NCI-H1436 (cell line): ENCODE measurements at places on chromosomes 11 and 22.

DNA sequence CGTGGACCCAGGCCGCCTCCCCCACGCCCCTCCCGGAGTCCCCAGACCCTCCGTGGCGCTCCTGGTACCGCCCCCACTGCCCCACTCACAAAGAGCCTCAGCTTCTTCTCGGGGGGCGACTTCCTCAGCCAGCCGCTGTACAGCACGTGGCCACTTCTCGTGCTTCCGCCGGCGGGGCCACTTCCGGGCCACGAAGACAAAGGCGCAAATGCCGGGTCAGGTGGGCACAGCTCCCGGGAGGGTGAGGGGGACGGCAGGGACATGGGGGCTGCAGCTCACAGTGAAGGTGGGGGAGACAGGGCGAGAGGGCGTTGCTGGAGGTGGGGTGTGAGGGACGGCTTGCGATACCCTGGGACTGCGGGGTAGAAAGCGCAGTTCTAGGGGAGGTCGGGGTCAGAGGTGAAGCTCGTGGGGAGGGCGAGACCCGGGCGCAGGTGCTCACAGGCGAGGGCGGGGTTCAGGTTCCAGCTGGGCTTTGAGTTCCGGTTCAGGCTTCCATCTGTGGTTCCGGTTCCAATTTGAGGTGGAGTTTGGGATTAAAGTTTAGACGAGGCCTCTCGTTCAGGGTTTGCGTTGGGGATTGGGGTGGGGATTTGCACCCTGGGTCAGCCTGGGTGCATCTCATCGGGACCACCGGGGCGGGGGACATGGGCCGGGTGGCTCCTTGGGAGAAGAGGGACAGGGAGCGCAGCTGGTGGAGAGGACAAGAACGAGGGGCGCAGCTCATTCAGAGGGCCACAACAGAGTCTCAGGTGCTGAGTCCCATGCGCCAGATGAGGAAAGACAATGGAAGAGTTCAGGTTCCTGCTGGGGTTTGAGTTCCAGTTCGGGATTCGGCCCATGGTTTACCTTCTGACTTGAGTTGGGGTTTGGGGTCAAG, at the start of gene GAB4:
Gene GAB4 (minus strand): TSS at position 371 of the 880 bp plus-strand sequence. CDS start 108 bp downstream, at position 263.
- DNase-seq = no peak

DNA sequence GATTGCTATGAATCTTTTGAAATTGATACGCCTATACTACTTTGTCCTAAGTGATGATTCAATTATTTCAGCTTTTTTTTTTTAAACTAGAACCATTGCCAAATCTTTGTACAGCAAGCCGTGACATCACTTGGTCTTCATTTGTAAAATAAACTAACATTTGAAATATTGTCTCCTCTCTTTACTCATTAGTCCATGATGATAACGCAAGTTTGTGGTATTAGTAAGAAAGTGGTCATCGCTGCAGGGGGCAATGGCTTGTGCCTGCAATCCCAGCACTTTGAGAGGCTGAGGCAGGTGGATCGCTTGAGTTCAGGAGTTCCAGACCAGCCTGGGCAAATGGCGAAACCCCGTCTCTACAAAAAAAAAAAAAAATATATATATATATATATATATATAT, 12.9 kb upstream of the ARHGAP42 start:
- no peak for DNase-seq

GRCh38 chr11:58617976-58618557, 4.4 kb upstream of the CNTF start:
- DNase-seq = no peak

GRCh38 chr11:118438314-118438931, 2.1 kb downstream of the KMT2A start:
- DNase-seq = peak; percentile 15

DNA sequence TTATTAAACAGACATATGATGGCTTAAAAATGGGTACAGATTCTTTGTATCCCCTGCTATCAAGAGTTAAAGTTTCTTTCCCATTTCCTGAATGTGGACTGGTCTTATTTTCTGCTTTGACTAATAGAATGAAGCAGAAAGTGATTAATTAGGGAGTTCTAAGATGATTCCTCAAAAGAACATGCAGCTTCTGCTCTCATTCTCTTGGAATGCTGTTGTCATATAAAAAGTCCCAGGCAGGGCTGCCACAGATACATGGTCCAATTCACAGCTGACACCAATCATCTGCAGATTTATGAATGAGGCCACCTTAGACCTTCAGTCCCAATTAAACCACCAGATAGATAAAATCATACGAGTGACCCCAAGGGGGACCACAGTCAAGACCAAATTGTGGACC, 844.5 kb upstream of the RAG2 start:
- no peak for DNase-seq

- no peak for DNase-seq
Measured at GRCh38 chr11:30133281-30133680, 97.5 kb upstream of the FSHB start.

GRCh38 chr11:40285558-40285957, 1173.9 kb downstream of the LRRC4C start:
- DNase-seq = no peak

DNA sequence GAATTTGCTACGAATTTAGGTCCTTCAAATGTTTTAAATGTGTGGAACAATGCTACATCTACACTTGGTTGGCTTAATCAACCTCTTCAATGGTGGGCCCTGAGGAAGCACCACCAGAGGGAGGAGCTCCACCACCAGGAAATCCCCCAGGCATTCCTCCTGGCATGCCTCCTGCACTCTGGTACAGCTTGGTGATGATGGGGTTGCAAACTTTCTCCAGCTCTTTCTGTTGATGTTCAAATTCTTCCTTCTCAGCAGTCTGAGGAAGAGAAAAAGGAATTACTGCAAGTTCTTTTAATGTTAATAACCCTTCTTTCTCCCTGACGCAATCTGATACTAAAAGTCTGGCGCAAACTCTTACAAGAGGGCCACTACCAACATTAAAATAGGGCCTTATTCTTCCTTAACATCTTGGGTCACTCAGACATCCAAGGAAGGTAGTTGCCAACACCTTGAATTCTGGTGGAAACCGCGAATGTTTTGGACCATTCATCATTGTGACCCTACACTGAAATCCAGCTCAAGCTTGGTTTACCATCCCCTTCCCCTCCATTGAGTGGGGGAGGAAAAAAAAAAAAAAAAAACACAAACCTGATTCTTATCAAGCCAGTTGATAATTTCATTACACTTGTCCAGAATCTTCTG, 4.2 kb downstream of the HSPA8 start:
- no peak for DNase-seq

- DNase-seq = no peak
Measured at GRCh38 chr22:41458161-41458728, 10.2 kb downstream of the PHF5A start.

DNA sequence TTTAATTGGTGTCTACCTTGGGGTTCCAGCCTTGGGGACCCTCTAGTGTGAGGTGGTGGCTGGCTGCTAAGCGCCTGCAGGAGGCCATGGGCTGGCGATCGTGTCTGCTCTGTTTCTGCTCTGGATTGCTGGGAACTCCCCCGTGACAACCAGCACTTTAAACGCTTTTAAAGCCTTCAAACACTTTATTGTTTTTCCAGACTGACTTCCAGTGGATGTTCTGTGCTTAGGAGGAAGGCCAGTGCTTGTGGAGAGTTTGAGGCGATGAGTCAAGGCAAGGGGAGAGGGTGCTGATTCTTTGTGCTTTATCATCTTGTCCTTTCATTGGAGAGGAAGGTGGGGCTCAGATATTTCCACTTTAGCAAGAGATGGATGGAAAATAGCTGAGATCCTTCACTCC, 81.6 kb downstream of the FLI1 start:
- DNase-seq = no peak

DNA sequence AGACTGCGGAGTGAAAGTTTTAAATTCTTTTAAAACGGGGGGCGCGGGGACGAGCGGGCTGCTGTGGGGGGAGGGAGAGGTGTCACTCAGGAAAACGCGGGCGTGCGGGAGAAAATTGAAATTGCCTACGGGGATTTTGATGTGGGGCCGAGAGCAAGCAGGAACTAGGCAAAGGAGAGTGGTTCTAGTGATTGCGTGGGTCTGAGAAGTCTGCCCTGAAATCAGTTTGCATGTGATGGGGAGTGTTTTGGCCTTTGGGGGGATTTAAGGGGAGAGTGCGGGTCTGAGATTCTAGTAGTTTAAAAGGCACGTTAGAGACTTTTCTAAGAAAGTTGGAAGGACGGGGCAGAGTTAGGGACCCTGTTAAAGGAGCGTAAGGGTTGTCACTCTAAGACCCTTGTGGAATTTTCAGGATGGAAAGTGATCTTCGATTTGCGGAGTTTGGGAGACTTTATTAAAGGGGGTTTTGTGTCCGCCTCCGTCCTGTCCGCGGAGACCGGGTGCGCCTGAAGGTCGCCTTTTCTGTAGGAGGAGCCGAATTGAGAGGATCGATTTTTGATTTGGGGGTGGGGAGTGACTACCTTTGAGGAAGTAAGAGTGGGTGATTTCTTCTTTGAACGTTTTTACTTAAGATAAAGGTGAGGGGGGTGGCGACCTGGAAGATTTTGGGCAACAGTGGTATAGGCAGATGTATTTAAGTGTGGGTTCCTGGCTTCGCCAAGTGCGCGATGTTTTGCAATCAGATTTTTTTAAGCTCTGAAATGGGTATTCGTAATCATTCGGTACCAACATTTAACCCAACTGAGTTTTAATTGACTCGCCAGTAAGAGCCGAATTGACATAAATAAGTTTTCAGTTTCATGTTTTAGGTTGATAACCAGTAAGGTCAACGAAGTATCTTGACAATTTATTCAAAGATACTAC, 1.1 kb downstream of the EED start:
- DNase-seq = no peak

- DNase-seq = no peak
Measured at GRCh38 chr22:47116426-47117341, 354.2 kb downstream of the TBC1D22A start.

DNA sequence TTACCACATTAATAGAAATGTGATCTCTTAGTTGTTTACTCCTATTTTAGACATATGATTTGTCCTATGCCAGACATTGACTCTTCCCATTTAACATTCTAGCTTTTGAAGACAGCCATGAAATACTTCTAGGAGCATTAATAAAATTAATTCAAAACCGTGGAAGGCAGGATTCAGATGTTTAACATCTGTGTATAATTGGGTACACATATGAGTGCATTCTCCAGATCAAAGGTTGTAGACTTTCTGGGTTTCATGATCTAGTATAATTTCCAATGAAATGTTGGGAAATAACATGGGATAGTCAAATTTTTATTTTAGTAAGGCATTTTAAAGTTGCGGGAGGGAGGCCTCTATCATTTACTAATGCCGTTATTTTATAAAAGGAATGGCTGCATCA, 35.2 kb upstream of the CCDC89 start:
- DNase-seq = no peak

DNA sequence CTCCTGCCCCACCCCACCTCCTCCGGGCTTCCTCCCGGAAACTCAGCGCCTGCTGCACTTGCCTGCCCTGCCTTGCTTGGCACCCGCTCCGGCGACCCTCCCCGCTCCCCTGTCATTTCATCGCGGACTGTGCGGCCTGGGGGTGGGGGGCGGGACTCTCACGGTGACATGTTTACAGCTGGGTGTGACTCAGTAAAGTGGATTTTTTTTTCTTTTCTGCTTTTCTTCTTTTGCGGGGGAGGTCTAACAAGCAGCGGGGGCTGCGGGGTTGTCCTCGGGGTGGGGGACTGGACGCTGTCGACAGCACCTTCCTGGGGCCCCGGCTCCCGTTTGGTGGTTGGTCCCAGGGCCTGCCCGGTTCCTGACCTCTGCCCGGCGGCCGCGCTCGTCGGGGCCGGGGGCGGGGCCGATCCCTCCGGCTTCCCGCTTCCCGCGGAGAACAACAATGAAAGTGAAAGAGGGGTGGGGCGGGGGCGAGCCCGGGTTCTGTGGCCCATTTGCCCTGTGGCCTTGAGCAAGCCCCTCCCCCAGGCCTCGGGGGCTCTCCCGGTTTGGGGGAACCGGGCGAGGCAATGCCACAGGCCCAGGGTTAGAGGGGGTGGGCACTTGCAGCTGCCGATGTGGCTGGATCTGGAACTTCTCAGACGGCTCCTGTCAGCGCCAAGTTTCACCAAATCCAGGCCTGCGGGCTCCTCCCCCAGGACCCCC, 975 bp upstream of the MDK start:
- DNase-seq = peak; percentile 38

GRCh38 chr11:119626871-119627270, 102.1 kb downstream of the NECTIN1 start:
- no peak for DNase-seq

DNA sequence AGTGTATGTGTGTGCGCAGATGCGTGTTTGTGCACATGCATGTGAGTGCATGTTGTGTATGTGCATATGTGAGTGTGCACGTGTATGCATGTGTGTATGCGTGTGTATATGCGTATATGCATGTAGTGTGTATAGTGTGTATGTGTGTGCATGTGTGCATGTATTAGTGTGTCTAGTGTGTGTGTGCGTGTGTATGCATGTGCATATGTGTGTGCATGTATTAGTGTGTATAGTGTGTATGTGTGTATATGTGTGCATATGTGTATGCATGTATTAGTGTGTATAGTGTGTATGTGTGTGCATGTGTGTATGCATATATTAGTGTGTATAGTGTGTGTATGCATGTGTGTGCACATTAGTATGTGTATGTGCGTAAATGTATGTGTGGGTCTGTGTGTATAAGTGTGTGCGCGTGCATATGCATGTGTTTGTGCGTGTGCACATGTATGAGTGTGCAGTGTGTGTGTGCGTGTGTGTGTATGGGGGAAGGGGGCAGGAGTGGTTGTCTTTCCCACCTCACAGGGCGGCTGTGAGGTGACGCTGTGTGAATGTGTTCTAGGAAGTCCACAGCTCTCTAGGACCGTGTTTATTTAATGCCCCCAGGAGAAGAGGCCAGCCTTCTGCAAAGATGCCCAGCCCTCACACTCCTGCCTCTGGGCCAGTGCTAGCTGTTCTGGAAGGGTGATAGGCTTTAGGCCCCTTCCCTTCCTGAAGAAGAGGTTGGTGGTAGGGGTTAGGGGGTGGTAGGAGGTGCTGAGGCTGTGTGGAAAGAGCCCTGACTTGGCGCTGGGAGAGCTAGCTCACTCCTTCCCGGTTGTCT, 114.6 kb downstream of the CEP164 start:
- no peak for DNase-seq

- DNase-seq = no peak
Measured at GRCh38 chr11:126277780-126278179, 5.1 kb upstream of the TIRAP start.

DNA sequence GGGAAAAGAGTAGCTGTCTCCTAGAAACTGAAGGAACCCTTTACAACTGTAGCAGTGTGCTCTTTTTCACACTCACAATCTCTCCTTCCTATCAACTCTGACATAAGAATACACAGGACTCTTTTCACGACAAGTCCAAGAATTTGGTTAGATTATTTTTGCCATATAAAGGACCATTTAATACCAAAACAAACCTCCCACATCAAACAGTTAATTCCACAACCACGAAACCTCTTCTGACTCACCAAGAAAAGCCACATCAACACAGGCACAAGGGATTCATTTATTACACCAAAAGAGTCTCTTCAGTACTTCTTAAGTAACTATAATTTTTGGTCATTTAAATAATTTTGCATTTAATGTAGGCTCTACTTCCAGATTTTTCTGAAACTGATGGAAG, 222.6 kb upstream of the PITPNB start:
- no peak for DNase-seq

DNA sequence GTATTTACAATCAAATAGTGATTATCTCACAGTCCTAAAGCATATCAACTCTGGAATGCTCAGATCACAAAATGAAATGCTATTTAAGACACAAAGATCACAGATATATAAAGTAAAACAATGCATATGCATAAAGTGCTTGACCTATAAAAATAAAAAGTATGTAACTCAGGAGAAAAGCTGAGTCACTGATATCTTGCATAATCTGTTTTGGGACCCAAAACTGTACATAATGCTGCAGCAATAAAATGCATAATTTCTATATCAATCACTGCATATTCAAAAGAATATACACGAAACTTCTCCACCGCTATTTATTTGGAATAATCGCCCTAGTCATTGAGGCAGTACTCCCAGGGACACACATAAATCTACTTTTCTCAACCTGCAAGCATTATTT, 34.9 kb upstream of the GRIA4 start:
- DNase-seq = no peak

- DNase-seq = no peak
Measured at GRCh38 chr22:48577014-48577690, 1250.5 kb downstream of the BRD1 start.
